ENCODE measurements at places on chromosomes 4 and X. TPM values are rescaled to one million over a fixed set of nuclear protein-coding genes. Genes with fewer than 3 reads are reported as not detected.
A peak's percentile ranks its signal among the peaks of the same experiment; 100 is the strongest.

GRCh38 chrX:15202454-15203177, 67.3 kb downstream of the ASB9 start:
- no peak for DNase-seq

DNA sequence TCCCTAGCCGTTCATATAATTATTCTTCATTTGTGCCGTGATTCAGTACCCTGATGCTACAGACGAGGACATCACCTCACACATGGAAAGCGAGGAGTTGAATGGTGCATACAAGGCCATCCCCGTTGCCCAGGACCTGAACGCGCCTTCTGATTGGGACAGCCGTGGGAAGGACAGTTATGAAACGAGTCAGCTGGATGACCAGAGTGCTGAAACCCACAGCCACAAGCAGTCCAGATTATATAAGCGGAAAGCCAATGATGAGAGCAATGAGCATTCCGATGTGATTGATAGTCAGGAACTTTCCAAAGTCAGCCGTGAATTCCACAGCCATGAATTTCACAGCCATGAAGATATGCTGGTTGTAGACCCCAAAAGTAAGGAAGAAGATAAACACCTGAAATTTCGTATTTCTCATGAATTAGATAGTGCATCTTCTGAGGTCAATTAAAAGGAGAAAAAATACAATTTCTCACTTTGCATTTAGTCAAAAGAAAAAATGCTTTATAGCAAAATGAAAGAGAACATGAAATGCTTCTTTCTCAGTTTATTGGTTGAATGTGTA, 7.0 kb downstream of the SPP1 start:
- no peak for DNase-seq

DNA sequence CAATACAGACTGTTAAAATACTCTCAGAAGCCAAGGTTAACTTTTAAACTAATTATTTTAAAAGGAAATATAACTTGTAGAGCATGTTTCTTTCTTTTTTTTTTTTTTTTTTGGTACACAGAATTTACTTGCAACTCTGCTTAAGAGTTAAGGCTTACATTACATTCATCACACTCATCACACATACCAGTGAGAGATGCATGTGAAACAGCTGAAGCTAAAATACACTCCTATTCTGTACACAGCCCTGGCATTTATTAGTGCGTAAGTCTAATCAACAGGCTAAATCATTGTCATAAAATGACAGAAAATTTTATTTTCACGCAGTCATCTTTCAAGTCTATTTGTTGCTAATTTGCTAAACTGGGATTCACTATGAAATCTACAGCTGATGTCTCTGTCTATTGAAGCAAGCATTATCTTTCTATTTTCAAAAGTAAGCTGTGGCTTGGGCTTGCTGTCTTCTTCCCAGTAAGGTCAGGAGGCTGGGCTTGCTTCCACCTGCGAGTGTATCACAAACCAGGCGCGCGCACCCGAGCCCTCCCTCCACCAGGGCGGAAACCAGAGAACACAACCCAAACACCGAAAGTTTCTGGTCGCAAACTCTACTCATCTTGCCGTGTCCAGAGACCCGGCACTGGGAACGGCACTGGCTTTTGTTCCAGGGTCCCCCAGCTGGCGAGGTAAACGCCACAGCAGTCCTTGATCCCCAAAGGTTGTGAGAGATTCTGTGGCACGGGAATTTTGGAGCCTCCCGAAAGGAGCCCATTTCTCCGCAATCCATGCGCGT, 3.9 kb downstream of the MAML3 start:
- DNase-seq, result peak; percentile 88

- peak; percentile 92 for DNase-seq
These were observed at the start of gene PIR for GRCh38 chrX:15493118-15493962. Gene PIR (minus strand): TSS chrX:15493333. CDS start chrX:15491257, 2,076 bp downstream.

Gene ALB
- not detected for total RNA-seq

Gene FAM200B
- total RNA-seq, result 25.2 TPM

Gene PRSS48
- not detected for total RNA-seq

Gene TBX22
- total RNA-seq, result 0.38 TPM

Gene BMP2K
- total RNA-seq, result 29.8 TPM

Gene PLP1
- 11.4 TPM for total RNA-seq

Gene FANCB
- 0.54 TPM for total RNA-seq

Gene SSX4
- not detected for total RNA-seq

Gene MAOA
- 102 TPM for total RNA-seq
